NCI-H226 (cell line): ENCODE measurements at places on chromosomes 7 and 10.

DNA sequence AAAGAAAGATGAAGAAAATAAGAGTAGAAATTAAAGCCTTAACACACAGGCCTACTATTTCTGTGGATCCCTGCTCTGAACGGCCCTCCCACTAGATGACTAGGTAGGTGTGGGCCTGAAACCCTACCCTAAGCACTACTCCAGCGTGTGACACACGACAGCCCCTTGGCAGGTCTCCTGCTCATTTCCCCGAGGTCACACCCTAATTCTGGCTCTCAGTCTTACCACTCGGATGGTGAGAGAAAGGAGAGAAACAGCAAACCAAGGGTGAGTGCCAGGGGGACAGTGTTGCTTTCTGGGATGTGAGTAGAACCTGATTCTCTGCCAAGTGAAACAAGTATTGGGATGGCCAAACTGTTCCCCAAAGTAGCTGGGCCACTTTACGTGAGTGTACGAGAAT lies 12.1 kb downstream of the GALNTL5 start:
- no peak for DNase-seq

DNA sequence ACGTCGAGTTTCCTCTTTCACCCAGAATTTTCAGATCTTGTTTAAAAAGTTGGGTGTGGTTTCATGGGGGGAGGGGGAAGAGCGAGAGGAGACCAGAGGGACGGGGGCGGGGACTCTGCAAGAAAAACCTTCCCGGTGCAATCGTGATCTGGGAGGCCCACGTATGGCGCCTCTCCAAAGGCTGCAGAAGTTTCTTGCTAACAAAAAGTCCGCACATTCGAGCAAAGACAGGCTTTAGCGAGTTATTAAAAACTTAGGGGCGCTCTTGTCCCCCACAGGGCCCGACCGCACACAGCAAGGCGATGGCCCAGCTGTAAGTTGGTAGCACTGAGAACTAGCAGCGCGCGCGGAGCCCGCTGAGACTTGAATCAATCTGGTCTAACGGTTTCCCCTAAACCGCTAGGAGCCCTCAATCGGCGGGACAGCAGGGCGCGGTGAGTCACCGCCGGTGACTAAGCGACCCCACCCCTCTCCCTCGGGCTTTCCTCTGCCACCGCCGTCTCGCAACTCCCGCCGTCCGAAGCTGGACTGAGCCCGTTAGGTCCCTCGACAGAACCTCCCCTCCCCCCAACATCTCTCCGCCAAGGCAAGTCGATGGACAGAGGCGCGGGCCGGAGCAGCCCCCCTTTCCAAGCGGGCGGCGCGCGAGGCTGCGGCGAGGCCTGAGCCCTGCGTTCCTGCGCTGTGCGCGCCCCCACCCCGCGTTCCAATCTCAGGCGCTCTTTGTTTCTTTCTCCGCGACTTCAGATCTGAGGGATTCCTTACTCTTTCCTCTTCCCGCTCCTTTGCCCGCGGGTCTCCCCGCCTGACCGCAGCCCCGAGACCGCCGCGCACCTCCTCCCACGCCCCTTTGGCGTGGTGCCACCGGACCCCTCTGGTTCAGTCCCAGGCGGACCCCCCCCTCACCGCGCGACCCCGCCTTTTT lies at the start of gene VIM:
VIM (plus strand) TSS at position 151 of the 925 bp plus-strand sequence. CDS start 1,182 bp downstream, outside the sequence.
- DNase-seq = peak; percentile 92

DNA sequence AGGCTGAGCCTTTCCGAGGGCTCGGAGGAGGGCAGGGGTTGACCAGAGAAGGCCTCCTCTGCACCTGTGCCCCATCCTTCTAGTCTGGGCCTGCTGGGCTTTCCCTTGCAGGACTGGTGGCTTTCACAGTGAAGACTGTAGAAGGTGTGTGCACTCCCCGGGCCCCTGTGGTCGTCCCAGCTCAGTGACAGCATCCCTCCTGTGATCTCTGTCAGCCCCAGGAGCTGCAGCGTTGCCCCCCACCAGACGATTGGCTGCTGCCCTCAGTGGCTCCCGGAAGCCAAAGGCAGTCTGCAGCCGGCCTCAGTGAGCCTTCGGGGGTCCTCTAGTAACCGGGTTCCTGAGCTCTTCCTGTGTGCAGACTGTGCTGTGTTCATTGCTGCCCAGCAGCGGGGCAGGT lies 69.4 kb upstream of the EN2 start:
- no peak for DNase-seq

DNA sequence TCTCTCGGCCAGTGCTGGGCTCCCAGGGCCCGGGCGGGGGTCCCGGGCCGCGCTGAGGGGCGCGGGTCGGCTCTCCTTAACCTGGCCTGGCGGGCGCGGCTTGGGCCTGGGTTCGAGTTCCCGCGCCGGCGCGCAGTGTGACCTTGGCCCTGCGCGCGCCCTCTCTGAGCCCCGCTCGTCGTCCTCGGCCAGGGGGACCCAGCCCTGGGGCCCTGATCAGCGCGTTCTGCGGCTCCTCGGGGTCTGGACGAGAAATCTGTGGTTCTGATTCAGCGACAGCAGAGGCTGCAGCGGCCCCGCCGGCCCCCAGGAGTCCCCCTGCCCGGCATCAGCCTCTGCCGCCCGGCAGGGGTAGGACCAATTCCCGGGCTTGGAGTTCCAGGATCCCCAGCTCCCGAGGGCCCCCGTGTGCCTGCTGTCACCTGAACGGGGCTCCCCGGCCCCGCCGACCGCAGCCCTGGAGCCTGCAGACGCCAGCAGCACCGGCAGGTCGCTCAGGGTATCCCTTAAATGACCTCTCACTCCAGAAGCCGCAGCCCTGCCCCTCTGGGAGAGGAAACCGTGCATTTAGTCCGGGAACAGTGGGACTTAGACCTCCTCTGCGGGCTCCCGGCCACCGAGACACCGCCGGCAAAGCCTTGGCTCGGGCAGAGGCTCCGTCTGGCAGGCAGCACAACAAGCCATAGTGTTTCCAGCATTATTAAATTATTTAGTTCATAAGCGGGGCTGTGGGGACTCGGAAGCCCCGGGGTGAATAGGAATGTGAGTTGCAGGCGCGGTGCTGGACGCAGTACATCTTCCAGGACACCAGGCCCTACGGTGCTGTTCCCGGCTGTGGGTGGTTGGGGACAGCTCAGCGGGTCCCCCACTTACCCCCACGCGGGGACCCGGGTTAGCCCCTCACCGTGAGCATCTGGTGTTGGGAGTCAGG lies 572 bp downstream of the CHST12 start:
- DNase-seq = no peak

- DNase-seq = peak; percentile 36
Observed at GRCh38 chr7:33873518-33873917, 31.8 kb upstream of the BMPER start.

DNA sequence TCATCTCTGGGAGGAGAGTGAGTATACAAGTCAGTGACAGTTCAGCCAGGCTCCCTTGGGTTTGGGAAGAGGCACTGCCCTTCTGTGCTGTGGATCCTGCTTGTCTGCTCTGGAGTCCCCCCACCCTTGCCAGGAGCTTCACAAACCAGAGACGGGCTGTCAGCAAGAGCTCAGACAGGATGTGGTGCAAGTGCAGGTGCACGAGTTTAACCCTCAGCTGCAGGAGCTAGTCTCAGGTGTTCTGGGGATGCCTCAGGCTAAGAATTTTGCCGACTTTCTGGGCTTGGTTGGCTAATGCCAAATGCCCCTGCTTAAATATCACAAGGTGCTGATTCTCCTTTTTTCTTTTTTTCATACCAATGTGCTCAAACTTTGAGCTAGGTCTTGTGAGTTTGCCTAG lies 22.3 kb downstream of the ZNF783 start:
- no peak for DNase-seq

GRCh38 chr7:131336956-131337355 lies 9.3 kb downstream of the MKLN1 start:
- no peak for DNase-seq

DNA sequence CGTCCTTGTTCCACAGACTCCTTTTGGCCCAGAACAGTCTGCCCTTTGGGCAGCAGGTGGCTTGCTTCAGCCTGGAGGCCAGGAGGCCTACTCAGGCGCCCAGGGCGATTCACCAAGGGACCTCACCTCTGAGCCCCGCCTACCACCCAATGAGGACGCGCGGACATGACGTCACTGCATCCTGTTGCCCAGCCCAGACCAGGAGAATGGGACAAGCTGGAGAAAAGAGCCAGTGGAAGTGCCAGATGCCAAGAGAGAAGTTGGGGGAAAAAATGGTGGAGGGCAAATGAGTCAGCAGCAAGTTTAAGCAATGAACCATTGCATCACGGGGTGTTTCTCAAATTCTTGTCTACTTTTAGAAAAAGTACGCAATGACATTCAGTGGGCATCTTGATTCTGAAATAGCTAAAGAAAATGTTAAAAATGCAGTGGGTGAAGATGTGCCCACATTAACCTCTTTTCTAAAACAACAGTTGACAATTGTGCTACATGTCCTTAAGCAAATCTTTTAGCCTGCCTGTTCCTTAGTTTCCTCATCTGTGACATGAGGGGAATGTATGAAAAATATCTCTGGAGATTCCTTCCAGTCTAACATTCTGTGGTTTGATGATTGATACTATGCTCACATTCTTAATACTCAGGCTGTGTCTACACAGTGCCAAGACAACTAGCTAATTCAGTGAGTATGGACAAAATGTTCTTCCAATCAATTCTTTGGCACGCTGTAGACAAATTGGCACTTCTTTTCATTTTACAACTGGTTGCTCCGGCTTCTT lies 23.9 kb upstream of the LEP start:
- DNase-seq = peak; percentile 87

DNA sequence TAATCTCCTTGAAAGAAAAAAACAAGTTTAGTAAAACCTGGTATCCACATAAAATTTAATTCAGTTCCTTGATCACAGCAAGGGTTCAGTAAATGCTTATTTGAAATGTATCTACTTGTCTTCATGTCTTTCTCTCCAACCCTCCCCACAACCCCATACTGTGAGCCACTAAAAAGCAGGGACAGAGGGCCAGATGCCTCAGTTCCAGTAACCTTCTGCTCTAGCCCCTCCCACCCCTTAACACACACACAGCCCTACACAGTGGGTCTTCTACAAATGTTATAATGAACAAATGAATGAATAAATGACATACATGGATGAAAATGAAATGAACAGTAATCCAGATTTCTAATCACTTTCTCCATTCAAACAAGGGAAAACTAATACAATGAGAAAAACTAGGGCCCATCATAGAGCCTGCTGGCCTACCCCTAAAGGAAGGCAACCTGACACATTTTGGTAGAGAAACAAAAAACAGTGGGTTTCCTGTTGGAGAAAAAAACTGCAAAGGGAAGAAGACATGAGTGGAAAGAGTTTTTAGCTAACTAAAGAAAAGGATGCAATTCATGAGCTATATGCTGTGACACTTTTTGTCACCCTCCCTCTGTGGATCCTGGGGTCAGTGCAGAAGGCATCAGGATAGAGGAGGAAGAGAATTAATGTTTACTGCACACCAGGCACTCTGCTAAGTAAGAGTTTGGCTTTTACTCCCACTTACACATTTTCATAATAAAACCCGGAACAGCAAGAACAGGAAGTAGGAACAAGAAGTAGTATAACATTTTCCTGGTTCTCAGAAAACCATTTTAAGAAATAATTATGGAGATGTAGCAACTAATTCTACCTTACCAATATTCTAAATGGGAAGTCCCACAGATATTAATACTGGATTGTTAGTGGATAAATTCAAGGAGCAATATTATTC lies 38.1 kb downstream of the ELMO1 start:
- DNase-seq = no peak

DNA sequence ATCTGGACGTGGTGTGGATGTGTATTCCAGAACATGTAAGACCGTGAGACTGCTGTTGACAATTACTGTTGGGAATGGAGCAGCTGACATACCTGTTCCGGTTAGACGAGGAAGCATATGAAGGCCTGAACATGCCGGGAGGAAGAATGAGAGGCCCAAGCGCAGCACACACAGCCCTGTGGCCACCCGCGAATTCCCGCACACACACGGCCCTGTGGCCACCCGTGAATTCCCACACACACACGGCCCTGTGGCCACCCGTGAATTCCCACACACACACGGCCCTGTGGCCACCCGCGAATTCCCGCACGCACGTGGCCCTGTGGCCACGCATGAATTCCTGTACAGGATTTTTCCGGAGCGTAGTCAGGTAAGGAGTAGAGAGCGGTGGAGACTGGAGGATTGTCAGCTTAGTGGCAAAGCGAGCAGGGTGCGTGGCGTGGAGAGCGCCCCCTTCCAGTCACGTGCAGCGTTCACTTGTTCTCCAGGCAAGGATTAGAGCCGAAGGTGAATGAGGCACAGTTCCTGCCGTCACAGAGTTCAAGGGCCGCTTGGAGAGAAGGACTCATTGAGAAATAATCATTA lies 9.5 kb upstream of the SUN1 start:
- DNase-seq = no peak

DNA sequence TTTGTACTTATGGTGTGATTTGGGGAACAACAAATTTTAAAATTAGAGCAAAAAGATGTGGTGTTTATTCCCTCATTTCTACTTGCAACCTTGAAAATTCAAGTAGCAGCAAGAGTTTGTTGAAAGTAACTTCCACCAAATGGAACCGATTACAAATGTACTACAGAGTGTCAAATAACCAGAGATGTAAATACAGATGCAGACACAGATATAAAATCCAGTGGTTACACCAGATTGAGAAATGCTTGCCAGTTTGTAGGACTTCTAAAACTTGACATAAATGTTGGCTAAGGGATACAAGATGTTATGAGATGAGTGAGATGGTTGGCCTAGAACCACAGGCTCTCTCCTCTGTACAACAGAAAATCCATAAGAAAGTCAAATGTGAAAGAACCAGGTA lies 162.1 kb downstream of the DIP2C start:
- DNase-seq = no peak

DNA sequence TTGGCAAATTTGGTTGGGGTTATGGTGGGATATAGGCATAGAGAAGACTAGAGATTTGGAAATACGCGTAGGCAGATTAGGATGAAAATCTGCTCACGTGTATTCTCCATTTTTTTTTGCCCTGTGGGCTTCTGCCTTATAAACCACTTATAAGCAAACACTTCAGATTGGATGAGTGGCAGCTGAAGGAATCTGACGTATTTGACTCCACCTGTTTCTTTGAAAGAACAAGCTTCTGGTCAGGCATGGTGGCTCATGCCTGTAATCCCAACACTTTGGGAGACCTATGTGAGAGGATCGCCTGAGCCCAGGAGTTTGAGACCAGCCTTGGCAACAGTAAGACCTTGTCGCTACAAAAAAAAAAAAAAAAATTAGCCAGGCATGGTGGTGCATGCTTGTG lies 5.1 kb downstream of the STK31 start:
- peak; percentile 20 for DNase-seq

DNA sequence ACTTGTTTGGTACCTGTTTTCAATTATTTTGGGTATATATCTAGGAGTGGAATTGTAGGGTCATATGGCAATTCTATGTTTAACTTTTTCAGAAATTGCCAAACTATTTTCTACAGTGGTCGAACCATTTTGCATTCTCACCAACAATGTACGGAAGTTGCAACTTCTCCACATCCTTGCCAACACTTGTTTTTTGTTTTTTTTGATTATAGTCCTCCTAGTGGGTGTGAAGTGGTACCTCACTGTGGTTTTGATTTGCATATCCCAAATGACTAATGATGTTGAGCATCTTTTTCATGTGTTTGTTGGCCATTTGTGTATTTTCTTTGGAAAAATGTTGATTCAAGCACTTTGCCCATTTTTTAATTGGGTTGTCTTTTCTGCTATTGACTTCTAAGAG lies 122.1 kb downstream of the RPS24 start:
- no peak for DNase-seq
